ENCODE measurements at places on chromosomes 7 and 10.

DNA sequence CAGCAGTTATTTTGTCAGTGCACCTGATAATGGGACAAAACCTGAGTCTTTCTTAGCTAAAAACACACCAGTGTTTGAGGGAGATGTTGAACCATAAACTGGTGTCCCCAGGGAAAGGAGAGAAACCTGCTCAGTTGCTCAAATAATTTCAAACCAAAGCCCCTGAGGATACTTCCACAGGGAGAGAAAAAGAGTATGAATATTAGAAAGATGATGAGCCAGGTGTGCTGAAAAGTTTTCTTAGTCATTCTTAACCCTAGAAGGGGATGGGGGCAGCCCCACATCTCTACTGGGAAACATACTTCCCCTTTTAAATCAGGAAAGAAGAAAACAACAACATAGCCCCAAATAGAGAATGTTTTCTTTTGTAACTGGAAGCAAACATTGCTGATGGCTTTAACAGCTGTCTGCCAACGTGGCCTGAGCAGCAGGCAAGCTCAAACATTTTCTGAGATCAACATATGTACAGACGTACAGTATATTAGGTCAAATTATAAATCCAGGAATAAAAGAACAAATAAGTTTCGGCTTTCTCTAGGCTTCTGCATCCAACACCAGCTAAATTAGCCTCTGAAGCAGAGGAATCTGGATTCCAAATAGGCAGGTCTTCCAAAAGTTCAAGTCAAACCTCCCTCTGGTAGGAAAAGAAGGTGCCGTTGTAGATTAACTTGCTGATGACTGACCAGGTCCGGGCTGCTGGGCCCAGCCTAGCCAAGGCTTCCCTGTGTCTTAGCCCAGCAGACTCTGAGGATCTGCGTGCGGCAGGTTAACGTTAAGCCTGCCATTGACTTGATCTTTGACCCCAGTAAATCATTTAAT is 30.5 kb upstream of the FBXW4 start:
- DNase-seq: no peak
- no peak overlapping the region for H3K27ac ChIP-seq

DNA sequence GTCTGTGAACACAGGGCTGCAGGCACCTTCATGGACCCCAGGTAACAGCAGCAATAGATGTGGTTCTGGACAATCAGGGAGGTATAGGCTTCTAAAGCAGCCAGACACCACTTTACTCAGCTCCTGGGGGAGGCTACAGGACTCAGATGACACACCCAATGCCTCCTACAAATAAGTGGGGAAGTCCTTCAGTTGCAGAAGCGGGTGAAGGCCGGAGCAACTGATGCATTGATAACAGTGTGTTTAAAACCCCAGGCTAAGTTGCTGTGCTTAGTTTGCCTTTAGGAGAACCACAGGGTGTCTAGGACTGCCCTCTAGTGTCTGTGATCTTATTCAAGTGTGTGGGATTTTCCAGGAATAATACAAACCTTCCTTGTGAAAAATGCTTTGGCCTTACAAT is 5.9 kb upstream of the ITGA8 start:
- no peaks in the 10 kb centered on the region for H3K36me3 ChIP-seq
- no peaks in the 10 kb centered on the region for H3K4me1 ChIP-seq
- no peak overlapping the region for H3K27ac ChIP-seq
- DNase-seq: peak; percentile 70
- H3K27me3 ChIP-seq: peaks cover 37% of the 10 kb centered on the region

- H3K27ac ChIP-seq: no peak overlapping the region
Measured at GRCh38 chr10:26737730-26738129, 40.2 kb downstream of the PDSS1 start.

DNA sequence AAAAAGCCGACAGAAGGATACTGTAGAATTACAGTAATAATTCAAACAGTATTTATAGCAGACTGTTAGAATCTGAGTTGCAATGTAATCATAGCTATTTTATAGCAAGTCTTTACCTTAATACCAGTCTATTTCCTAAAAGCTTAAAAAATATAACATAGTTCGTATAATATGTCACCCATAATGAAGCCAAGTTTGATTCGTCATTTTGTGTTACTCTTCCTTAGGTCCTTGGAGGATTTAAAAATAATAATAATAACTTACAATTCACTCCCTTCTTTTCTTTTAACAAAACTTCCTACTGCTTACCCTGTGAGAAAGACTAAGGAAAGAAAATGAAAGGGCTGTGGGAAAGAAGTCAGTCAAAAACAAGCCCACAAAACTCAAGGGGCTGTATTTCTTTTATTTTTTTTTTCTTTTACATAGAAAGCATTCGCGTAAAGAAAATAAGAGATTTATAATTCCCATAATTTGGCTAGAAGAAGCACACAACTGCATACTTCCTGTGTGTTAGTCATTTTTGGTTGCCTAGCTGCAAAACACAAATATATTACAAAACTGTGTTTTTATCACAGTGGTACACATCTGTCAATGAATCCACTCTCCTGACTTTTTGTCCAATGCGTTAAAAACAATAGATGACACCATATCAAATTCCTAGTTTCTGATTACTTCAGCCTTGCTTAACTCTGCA is 187.2 kb upstream of the CELF2 start:
- H3K4me1 ChIP-seq: no peaks in the 10 kb centered on the region
- no peak overlapping the region for H3K27ac ChIP-seq
- peaks cover 20% of the 10 kb centered on the region for H3K27me3 ChIP-seq
- DNase-seq: no peak

Data from A673 (cell line).